Activated CD4-positive, alpha-beta T cell treated with anti-CD3 and anti-CD28 coated beads for 36 hours (primary cell): ENCODE measurements at places on chromosomes 1 and 21. TPM values are rescaled to one million over a fixed set of nuclear protein-coding genes. Genes with fewer than 3 reads are reported as not detected.

The TEX38 gene
- total RNA-seq, result not detected

The SPRR2A gene
- not detected for total RNA-seq

The EFNA3 gene
- total RNA-seq, result 6.9 TPM

The ARHGAP30 gene
- 165 TPM for total RNA-seq

The TMEM59 gene
- total RNA-seq, result 120 TPM

The SLC1A7 gene
- total RNA-seq, result not detected

The GUCA2B gene
- total RNA-seq, result not detected

The WDR26 gene
- total RNA-seq, result 75.6 TPM

DNA sequence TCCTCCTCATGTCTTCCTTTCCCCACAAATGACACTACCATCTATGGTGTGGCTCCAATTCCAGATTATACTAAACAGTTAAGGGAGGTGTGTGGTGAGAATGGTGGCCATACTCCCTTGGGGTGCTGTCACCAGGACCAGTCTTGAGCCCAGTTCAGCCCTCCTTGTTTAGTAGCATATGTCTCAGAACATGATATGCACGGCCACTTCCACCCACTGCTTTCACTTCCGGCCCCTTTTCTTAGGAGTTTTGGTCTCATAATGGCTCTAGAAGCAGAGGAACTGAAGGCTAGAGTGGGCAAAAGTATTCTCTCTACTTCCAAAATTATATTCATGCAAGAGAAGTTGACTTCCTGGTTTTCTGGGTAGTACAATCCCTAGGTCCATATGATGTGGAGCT lies 45.3 kb upstream of the CACNA1E start:
- no peak overlapping the region for H3K4me3 ChIP-seq
- H3K36me3 ChIP-seq, result no peaks in the 10 kb centered on the region
- no peaks in the 10 kb centered on the region for H3K4me1 ChIP-seq
- no peak for DNase-seq
- H3K27me3 ChIP-seq, result peaks cover 21% of the 10 kb centered on the region
- no peak overlapping the region for H3K27ac ChIP-seq

GRCh38 chr1:22105611-22106207 lies 37.2 kb downstream of the WNT4 start:
- no peak overlapping the region for H3K4me3 ChIP-seq
- peaks cover 66% of the 10 kb centered on the region for H3K4me1 ChIP-seq

GRCh38 chr1:164748253-164748899 lies 189.4 kb downstream of the PBX1 start:
- no peaks in the 10 kb centered on the region for H3K4me1 ChIP-seq
- H3K36me3 ChIP-seq, result no peaks in the 10 kb centered on the region
- H3K4me3 ChIP-seq, result no peak overlapping the region
- DNase-seq, result no peak
- H3K27ac ChIP-seq, result no peak overlapping the region

DNA sequence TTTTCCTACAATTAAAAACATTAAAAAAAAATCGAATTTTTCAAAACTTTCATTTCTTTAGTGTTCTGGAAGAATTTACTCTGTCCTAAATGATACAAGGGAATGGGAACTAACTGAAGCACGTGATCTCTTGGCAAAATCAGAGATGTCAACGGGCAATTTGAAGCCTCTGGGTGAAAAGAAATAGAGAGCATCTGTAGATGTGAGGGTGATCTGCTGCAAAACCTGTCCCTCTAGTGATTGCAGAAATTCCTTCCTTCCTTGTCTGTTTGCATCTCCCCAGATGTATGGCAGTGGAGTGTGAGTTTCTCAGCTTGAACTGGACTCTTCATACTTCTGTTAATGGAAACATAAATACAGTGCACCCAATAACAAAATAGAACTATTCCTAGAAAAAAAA lies 100.5 kb upstream of the S1PR1 start:
- DNase-seq, result no peak
- no peaks in the 10 kb centered on the region for H3K27me3 ChIP-seq
- peaks cover 2% of the 10 kb centered on the region for H3K36me3 ChIP-seq
- H3K4me1 ChIP-seq, result peaks cover 74% of the 10 kb centered on the region

GRCh38 chr21:25995278-25995677 lies 175.3 kb downstream of the APP start:
- H3K27me3 ChIP-seq, result no peaks in the 10 kb centered on the region
- H3K36me3 ChIP-seq, result peaks cover 2% of the 10 kb centered on the region
- no peak for DNase-seq
- H3K4me1 ChIP-seq, result peaks cover 9% of the 10 kb centered on the region
- no peak overlapping the region for H3K4me3 ChIP-seq
- no peak overlapping the region for H3K27ac ChIP-seq

DNA sequence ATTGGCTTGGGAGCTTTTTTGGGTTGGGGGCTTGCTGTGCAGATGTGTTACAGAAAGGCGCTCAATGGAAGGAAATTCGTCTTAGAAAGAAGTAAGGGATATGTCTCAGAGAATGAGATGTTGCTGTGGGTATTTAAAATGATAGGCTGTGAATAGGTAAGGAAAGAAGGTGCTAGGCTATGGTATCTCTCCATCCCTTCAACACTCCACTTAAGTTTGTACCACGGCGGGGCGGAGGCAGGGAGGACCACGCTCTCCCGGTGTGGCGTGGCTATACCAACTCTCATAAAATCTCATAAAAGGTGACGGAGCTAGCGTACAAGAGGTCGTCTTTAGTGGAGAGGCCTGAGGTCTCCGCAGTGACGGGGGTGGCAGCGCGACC lies 305 bp upstream of the RPS6KC1 start:
- H3K27ac ChIP-seq, result peak overlapping the region; percentile 93
- H3K27me3 ChIP-seq, result peaks cover 9% of the 10 kb centered on the region
- peaks cover 27% of the 10 kb centered on the region for H3K4me1 ChIP-seq
- no peak for DNase-seq
- H3K36me3 ChIP-seq, result peaks cover 7% of the 10 kb centered on the region

GRCh38 chr1:179476484-179476883 lies 99.3 kb downstream of the NPHS2 start:
- no peak overlapping the region for H3K4me3 ChIP-seq
- peaks cover 2% of the 10 kb centered on the region for H3K27me3 ChIP-seq
- H3K4me1 ChIP-seq, result no peaks in the 10 kb centered on the region
- H3K36me3 ChIP-seq, result peaks cover 1% of the 10 kb centered on the region
